Naive thymus-derived CD8-positive, alpha-beta T cell (primary cell): ENCODE measurements at places on chromosomes 3 and 15. TPM values are rescaled to one million over a fixed set of nuclear protein-coding genes. Genes with fewer than 3 reads are reported as not detected.

FRG2C gene
- total RNA-seq, result not detected

GOLGA6D gene
- 0.19 TPM for total RNA-seq

ALPK3 gene
- total RNA-seq, result 0.11 TPM

PLA2G4E gene
- total RNA-seq, result not detected

CLDN18 gene
- total RNA-seq, result not detected

NANOGP8 gene
- not detected for total RNA-seq

SLC28A2 gene
- total RNA-seq, result not detected

STARD9 gene
- total RNA-seq, result 12.5 TPM
